ENCODE measurements at places on chromosomes 1 and 21.

DNA sequence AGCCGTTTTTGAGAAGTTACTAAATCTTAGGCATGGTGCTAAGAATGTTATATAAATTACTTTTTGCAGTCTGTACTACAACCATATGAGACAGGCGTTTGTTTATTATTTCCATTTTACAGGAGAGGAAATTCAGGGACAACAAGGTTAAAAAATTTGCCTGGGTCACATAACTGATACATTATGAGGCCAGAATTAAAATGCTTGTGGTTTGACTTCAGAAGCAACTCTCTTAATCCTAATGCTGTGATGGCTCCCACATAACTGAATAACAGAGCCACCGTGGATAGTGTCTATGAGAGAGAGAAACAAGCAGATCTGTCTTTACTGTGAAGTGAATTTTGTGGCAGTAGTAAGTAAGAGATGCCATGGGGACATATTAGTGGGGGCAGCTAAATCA is 184.9 kb downstream of the NCAM2 start:
- DNase-seq: no peak

DNA sequence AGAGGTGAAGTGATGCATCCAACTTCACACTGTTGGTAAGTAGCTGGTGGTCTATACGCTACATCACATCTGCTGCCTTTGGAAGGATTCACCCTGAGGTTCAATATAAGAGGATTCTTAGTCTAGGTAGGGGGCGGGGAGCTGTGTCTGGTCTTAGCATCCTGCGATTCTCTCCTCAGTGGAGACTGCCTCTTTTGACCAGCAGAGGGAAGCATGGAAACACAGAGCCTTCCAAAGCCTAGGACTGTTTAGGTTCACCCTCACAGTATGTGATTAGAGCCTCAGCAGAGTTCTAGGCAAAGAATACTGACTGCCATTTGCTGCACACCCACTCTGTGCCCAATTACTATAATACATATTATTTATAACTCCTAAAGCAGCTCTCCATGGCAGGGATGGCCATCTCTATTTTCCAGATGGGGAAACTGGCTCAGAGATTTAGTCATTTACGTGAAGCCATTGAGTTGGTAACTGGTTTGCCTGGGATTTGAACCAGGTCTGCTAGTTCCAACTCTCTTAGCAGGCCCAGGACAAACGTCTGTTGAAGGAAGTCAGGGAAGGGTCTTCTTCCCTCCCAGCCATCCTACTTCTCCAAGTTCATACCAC is 28.9 kb upstream of the EFCAB14 start:
- peak; percentile 69 for DNase-seq

DNA sequence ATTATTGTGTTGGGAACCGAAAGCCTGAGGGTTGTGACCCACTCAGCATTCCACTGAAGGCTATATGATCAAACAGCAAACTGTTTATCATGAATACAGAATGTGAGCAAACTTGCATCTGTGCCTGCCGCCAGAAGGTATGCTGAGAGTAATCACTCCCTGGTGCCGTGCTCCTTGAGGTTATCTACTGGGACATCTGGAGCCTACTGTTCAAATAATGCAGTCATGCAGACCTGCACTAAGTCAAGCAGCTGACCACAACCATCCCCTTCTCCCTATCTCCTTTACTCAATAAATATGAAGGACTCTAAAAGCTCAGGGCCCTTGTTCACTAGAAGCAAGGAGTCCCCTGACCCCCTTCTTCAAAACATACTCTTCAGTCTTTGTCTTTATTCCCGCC is 13.5 kb downstream of the GSTM5 start:
- no peak for DNase-seq

DNA sequence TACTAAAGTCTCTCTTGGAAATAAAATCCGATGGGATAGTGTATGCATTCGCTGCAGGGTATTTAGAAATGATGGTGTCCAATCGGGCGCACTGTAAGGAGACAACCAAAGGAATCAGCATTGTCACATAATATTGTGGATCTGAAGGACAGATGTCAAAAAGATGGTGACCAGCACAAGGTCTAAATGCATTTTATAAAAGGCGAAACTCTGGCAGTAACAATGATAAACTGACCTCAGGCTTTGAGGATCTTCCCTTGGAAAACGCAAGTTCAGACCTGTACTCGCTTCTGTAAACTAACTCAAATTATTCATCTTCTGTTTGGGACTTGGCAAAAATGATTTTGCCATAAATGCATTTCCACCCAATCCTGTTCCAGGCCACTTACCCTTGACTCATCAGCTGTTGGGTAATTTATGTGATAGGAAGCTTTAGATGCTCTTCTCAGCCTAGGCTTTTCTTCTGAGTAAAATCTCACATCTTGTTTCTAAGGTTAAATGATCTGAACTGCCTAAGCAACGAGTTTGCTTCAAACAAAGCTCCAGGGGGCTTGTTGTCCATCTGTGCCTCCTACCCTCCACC is 33.8 kb downstream of the STPG1 start:
- no peak for DNase-seq

DNA sequence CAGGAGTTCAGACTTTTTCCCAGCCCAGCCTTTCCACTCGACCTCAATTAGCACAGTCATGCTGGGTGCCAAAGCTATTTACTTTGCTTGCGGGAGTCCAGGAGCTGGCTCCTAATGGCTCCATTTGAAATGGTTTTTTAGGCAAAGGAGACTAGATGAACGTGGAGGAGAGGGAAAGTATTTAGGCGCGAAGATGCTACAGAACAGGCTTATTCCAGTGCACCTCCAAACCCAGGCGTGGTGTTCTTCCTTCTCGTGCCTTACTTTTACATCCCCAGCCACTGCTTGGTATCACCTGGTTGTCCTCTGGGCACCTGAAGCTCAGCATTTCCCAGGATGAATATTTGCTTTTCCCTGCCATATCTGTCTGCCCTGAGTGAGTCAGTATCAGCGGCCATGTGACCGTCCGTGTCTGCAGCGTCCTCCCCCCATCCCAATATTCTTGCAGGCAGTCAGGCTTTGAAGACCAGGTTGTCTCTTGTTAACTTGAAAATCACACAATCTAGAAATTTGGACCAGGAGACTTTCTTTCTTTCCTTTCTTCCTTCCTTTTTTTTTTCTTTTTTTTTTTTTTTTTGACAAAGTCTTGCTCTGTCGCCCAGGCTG is 198.5 kb downstream of the DYRK1A start:
- peak; percentile 7 for DNase-seq

GRCh38 chr1:39908534-39908933 is 6.8 kb upstream of the MYCL start:
- no peak for DNase-seq
